ENCODE measurements at places on chromosomes 11 and 22.

GRCh38 chr11:109197656-109198055, 224.3 kb upstream of the C11orf87 start:
- ATAC-seq, result no peak

DNA sequence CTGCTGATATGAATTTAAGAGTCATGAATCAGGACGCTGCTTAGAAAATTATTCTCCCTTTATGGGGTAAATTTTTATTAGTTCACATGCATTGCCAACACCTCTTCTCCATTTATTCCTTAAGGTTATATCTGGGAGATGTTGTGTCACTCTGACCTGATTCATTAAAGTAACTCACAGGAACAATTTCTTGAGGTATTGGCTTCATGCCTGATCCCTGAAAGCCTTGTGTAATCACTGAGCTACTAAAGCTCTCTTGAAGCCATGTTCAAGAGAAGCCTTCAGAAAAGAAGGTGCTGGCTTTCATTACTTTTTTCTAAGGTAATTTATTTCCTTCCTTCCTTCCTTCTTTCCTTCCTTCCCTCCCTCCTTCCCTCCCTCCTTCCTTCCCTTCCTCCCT, 420.6 kb downstream of the RAB38 start:
- no peak for ATAC-seq

DNA sequence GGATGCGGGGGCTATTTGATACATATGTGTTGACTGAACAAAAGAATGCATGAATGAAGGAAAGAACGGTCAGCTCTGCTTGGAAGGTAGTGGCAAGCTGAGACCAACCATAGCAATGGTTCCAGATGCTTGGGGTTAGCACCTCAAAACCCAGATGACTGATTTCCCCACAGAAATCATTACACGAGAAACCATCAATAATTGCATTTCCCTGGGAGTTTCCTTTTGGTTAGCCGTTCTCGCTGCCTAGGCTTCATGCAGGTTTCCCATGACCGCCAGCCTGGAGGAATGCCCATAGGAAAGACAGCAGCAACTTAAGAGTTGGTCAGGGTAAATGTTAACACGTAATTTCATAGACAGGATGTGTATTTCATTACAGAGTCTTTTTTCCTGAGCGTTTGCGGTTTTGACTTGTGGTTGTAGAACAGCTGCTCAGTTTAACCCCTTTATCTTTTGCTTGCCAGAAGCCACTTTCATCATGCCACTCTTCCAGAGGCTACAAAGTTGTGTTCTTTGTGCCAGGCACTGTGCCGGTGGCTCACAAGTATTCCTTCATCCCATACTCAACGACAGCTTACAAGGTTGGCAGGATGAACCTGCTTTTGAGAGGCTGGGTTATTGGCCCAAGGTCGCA, 2.8 kb downstream of the IL17RA start:
- ATAC-seq, result no peak

DNA sequence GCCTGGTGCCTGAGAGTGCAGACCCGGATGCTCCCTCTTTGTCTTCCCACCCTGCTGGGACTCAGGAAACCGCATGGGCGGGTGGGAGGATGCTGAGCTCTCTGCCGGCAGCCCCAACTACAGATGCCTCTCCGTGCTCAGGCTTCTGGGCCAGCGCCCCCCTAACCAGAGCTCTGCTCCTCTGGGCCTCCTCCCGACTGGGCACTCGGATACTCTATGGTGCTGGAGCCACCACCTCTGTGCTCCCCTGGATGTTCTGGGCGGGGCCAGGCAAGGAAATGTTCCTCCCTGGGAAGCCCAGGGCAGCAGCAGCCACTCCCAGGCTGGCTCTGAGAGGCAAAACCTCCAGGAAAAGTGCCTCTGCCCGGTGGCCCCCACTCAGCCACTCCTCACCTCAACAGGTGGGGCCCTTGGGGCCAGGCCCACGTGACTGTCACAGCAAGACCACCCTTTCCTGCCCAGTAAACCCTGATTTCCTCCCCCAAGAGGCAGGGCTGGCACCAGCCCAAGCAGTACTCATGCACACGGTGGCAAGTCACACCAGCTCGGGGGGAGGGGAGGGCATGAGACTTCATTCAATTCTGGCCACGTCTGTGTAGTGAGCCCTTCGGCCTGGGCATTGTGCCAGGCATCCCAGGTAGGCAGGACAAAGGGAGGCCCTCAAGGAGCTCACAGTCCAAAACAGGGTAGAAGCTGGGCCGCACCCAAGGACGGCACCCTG, 54.7 kb upstream of the TCF20 start:
- ATAC-seq, result no peak

DNA sequence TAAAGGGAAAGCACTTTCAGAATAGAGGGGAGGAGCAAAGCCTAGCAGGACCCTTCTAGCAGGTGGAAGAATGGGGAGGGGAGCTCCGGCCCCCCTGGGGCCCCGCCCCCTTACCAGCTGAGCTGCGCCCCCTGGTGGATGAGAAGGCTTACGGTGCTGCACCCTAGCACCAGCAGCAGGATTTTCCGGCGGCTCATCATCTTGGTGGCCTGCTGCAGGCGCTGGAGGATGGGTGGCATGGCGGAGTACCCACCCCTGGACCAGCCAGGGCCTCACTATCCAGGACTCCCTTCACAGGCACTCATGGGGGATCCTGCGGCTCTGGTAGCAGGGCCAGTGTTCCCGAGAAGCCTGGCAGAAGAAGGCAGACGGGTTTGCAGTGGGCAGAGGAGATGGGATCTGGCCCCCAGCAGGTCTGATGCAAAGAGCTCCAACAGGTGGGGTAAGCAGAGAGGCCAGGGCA, 3.8 kb downstream of the GAL3ST3 start:
- ATAC-seq, result peak; percentile 90

DNA sequence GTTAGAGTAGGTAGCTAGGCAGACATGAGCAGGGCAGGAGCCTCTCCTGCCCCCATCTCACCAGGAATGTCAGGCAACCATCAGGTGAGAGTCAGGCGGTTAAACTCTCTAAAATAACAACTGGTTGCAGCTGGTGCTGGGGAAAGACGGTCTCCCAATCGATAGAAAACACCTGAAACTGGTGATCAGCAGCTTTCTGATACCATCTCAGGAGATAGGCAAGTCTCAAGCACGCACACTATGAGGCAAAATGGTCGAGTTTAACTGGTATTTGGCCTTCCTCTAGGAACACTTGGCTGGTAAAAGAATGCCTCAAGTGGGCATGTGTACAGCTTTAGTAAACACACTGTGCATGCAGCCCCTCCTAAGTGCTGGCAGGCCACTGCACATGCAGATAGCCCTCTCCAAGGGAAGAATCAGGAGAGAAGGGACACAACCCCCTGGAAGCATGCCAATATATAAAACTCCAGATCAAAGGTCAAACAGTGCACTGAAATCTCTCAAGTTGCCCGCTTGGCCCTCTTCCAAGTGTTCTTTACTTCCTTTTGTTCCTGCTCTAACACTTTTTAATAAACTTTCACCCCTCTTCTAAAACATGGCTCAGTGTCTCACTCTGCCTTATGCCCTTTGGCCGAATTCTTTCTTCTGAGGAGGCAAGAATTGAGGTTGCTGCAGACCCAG, 88.7 kb downstream of the USP35 start:
- no peak for ATAC-seq

DNA sequence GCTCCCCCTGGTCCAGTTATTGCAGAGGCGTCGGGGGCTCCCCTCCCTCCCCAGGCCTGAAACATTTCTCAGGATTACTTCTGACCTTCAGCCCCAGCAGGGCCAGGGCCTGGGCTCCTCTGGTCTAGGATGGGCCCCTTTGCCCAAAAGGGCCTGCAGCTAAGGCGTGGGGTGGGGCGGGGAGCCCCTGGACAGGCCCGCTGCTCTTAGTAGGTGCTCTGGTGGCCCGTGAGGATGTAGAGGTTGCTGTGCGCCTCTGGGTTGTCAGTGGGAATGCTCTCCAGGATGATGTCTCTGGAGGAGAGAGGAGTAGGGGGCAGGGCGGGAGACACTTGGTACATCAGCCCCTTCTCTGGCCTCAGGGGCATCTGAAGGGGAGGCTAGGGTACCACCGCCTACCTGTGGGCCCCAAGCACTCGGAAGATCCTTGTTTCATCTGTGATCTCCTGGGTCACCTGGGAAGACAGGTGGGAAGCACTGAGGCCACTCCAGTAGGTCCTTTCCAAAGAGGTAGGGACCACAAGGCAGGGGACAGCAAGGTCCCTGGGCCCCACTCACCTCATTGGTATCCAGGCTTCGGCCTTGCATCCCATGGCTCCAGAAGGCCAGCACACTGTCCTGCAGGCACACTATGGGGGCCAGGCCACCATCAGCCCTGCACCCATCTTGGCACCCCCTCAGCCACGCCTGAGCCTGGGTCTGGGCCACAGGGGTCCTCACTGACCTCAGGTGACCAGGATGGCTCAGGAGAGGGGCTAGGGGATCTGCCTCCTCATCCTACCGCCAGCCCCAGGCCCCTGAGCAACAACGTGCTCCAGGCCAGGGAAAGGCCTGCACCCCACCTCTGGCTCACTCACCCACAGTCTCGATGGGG, 11.2 kb upstream of the SF1 start:
- no peak for ATAC-seq

- ATAC-seq, result no peak
These were observed 35.2 kb downstream of the SGSM1 start for GRCh38 chr22:24841261-24841660.

- ATAC-seq, result no peak
These were observed 46.0 kb upstream of the GRAMD1B start for GRCh38 chr11:123384116-123384515.

GRCh38 chr11:123187248-123187647, 7.8 kb downstream of the CLMP start:
- ATAC-seq, result no peak

GRCh38 chr11:68775951-68776388, 24.6 kb upstream of the TESMIN start:
- no peak for ATAC-seq

DNA sequence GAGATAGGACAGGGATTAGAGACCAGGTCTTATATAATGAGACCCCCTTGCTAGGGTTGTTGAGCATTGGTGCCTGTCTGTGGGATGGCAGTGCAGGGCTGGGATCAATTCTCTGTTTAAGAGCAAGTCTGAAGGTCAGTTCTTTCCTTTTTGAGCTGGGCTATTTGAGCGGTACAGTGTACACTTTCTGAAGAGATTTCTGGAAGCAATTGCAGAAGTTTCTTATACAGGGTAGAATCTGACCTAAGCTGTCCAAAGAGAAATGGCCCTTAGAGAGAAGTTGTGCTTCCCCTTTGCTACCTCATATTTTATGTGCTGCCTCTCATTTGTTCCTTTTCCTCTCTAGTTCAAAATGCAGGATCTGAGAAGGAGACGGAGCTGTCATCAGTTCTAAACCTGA, 35.8 kb downstream of the CSTPP1 start:
- no peak for ATAC-seq

DNA sequence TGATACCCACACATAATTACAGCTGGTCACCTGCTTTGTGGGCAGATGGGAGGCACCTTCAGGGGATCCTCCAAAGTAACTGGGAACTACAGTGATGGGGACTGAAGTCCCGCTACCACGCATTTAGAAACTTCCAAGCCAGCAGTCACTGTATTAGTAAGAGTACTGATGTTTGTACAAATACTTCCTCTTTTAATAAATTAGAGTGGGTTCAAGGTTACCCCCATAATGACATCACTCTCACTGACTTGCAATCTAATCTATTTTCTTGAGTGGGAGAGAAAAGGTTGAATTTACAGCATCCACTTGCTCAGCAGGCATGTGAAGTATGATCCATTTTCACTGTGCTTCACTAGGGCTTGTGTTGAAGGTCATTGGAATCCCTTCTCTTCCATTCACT, 72.1 kb upstream of the TIMP3 start:
- no peak for ATAC-seq

- no peak for ATAC-seq
These were observed 34.4 kb upstream of the SUSD2 start for GRCh38 chr22:24146791-24147353.

DNA sequence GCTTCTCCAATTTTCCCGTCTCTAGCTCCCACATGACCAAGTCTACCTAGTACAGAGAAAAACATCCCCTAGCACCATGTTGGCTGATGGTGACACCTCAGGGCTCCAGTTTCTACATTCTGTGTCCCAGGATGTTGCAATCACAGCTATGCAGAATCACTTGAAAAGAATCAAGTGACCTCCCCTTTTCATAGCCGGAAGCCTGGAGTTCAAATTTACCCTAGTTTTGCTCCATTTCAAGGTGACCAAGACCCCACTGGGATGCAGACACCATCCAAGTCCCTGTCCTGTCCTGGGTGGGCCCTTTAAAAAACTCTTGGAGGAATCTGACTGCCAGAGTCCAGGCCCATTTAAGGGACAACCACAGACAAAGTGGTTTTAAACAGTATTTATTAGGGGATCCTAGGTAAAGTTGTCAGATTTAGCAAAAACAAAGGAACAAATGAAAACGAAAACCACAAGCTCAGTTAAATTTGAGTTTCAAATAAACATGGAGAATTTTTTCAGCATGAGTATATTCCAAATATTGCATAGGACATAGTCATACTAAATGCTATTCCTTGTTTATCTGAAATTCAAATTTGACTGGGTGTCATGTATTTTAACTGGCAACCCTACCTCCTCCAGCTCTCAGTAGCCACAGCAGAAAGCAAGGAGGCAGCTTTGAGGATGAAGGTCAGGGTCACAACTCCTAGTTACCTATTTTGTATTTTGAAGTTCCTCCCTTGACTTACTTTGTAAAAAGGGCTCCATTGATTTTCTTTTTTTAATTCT, 52.4 kb downstream of the MIAT start:
- no peak for ATAC-seq

DNA sequence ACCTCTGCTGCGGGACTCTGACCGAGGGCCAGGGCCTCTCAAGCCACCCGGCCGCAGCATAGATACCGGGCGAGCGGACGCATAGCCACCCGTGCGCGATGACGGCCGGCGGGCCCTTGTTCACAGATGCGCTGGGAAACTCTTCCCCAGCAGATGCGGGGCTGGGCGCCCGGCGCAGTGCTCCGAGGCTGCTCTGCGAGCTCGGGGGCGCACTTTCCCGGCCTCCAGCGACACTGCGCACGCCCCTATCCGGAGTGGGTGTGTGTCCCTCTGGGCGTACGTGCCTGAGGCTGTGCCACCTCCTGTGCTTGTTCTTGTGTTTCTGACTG, 104.7 kb upstream of the E2F8 start:
- peak; percentile 4 for ATAC-seq

DNA sequence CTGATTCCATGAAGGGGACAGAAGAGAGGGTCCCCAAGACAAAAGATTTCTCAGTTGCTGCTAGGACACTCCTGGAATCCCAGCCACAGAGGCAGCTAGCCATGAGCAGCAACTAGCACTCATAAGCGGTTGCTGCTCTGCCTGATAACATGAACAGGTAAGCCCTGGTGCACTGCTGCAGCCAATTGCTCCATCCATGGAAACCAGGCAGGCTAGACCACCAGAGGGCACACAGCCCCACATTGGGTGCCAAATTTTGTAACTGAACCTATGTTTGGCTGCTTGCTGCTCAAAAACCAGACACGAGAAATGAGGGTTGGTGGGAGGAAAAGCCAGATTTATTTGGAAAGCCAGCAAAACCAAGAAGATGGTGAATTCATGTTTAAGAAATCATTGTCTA, 21.9 kb upstream of the QSER1 start:
- ATAC-seq, result peak; percentile 41

DNA sequence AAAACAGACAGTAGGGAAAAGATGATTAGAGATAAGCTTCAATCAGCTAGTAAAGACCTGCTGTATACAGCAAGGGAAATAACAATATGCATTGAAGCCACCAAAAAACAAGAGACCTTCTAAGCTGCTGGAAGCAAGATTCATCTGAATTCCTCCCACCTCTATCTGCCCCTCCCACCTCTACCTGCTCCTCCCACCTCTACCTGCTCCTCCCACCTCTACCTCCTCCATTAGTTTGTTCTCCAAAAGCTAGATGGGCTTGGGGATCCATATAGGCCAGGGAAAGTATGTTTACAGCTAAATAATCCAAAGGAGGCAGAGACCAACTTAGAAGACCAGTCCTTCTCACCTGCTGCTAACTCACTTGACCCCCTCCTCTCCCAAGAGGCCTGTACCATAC, 33.2 kb downstream of the PAK1 start:
- ATAC-seq, result no peak

GRCh38 chr11:64099436-64099835, 63.7 kb downstream of the FLRT1 start:
- ATAC-seq, result no peak

Measured in stimulated activated memory B cell treated with anti-CD40 and anti-IgM and Interleukin-4, amounts not matched to agents 10 μg/mL and 1 μg/mL and 100 μg/mL, for 72 hours (primary cell).